ENCODE measurements at places on chromosomes 7 and 10. TPM values are rescaled to one million over a fixed set of nuclear protein-coding genes. Genes with fewer than 3 reads are reported as not detected.

- no peak overlapping the region for H3K27ac ChIP-seq
- no peaks in the 10 kb centered on the region for H3K27me3 ChIP-seq
- DNase-seq: no peak
- no peak overlapping the region for H3K4me3 ChIP-seq
Observed at GRCh38 chr10:43808136-43808535, 159.5 kb upstream of the ZNF32 start.

DNA sequence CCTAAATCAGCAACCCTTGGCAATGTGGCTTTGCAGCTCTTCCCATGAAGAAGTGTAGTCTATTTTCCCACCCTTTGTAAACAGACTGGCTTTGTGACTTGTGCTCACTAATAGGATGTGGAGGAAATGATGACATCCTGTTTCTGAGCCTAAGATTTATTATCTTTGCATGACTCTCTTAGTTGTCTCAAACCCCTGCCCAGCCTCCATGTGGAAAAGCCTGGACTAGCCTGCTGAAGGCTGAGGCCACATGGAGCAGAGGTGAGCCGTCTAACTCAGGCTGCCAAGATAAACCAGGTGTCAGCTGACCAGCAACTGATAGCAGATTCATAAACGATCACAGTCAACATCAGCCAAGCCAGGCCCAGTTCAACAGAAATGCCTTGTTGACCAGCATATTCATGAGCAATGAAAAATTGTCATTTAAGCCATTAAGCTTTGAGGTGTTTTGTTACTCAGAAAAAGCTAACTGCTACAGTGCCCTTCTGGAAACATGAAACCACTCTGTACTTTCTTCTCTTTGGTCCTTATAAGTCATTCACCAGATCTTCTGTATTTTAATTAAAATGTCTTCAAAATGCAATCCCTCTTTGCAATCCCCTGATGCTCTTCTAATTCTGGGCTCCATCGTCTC, 586.3 kb upstream of the ANKRD30A start:
- H3K4me1 ChIP-seq: no peaks in the 10 kb centered on the region
- no peaks in the 10 kb centered on the region for H3K36me3 ChIP-seq
- H3K4me3 ChIP-seq: no peak overlapping the region
- no peak for DNase-seq
- no peak overlapping the region for H3K27ac ChIP-seq

GRCh38 chr7:18637516-18637915, 142.0 kb downstream of the HDAC9 start:
- H3K36me3 ChIP-seq: no peaks in the 10 kb centered on the region
- DNase-seq: no peak
- H3K27me3 ChIP-seq: no peaks in the 10 kb centered on the region
- no peak overlapping the region for H3K27ac ChIP-seq
- no peaks in the 10 kb centered on the region for H3K4me1 ChIP-seq

- no peaks in the 10 kb centered on the region for H3K36me3 ChIP-seq
- H3K4me1 ChIP-seq: no peaks in the 10 kb centered on the region
- no peak overlapping the region for H3K27ac ChIP-seq
Observed at GRCh38 chr10:69960606-69960987, 92.0 kb upstream of the MACROH2A2 start.

DNA sequence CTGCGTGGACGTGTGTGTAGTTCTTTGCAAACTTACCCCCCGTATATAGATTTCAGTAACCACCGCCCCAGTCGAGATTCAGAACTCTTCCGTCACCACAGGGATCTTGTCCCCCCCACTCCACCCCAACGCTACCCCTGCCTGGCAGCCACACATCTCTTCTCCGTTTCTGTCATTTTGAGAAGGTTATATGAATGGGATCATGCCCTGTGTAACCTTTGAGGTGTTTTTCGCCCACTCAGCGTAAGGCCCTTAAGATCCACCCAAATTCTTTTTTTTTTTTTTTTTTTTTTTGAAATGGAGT, 83.4 kb downstream of the ELFN1 start:
- no peaks in the 10 kb centered on the region for H3K36me3 ChIP-seq
- no peak for DNase-seq
- H3K4me1 ChIP-seq: no peaks in the 10 kb centered on the region
- H3K27me3 ChIP-seq: peaks cover 9% of the 10 kb centered on the region
- H3K4me3 ChIP-seq: no peak overlapping the region
- H3K27ac ChIP-seq: no peak overlapping the region

DNA sequence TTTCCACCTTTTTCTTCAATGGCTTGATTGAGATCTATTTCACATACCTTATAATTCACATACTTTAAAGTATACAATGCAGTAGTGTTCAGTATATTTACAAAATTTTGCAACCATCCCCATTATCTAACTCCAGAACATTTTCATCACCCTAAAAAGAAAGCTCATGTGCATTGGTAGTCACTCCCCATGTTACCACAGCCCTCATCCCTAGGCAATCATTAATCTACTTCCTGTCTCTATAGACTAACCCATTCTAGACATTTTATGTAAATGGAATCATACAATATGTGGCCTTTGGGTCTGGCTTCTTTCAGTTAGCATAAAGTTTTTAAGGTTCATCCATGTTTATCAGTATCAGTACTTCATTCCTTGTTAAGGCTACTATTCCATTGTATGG, 214.2 kb downstream of the WDR11 start:
- H3K4me3 ChIP-seq: no peak overlapping the region
- no peak overlapping the region for H3K27ac ChIP-seq
- no peaks in the 10 kb centered on the region for H3K27me3 ChIP-seq
- no peaks in the 10 kb centered on the region for H3K36me3 ChIP-seq

GRCh38 chr7:16652888-16653287, 6.9 kb downstream of the BZW2 start:
- H3K4me3 ChIP-seq: no peak overlapping the region

- H3K36me3 ChIP-seq: no peaks in the 10 kb centered on the region
- H3K27me3 ChIP-seq: no peaks in the 10 kb centered on the region
- no peak for DNase-seq
- no peak overlapping the region for H3K4me3 ChIP-seq
- H3K27ac ChIP-seq: no peak overlapping the region
- H3K4me1 ChIP-seq: no peaks in the 10 kb centered on the region
Observed at GRCh38 chr7:133859871-133860450, 267.2 kb upstream of the LRGUK start.

DNA sequence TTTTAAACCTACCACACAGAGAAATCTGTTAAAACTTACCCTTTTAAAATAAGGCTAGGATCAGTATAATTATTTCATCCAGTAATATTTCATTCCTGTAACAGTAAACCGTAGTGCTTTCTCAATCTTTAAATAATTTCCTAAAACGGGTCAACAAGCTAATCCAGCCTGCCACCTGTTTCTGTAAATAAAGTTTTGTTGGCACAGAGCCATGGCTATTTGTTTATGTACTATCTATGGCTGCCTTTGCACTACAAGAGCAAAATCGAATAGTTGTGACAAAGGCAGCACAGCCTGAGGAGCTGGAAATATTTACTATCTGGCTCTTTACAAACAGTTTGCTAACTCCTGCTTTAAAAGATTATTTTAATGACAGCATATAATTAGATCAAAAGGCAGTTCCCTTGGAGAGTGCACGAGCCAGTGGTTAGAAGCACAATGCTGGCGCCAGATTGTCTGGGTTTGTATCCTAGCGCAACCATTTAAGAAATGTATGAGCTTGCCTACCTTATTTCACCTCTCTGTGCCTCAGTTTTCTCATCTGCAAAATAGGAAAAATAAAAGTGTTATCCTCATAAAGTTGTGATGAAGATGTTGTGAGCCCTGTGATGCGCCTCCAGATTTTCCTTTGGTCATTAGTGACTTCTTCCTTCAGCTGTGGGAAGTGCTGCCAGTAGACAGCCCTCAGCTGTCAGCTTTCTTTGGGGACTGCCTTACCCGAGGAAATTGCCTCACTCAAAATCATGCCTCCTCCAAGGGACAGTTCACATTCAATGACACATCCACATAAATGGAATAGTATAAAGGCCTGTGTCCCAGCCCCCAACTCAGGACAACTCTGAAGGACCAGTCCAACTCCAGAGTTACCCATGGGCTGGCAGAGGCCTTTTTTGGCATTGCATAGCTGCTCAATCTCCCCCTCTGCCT, 11.8 kb upstream of the MIOS start:
- no peaks in the 10 kb centered on the region for H3K27me3 ChIP-seq
- no peaks in the 10 kb centered on the region for H3K4me1 ChIP-seq
- H3K27ac ChIP-seq: no peak overlapping the region
- H3K36me3 ChIP-seq: no peaks in the 10 kb centered on the region

GRCh38 chr7:79855172-79855571, 279.5 kb upstream of the GNAI1 start:
- no peak for DNase-seq
- no peaks in the 10 kb centered on the region for H3K4me1 ChIP-seq
- H3K36me3 ChIP-seq: no peaks in the 10 kb centered on the region
- no peak overlapping the region for H3K4me3 ChIP-seq
- no peak overlapping the region for H3K27ac ChIP-seq

- H3K27ac ChIP-seq: no peak within 1 kb of the TSS
- H3K4me3 ChIP-seq: peak within 1 kb of the TSS; percentile 50
- DNase-seq: peak; percentile 43
- peaks cover 4% of the 10 kb centered on the region for H3K27me3 ChIP-seq
- no peaks in the 10 kb centered on the region for H3K4me1 ChIP-seq
Observed at GRCh38 chr10:97849687-97850402, at the start of gene GOLGA7B. TSS of gene GOLGA7B (plus strand) at chr10:97849843. CDS start at chr10:97850304, 461 bp downstream.

DNA sequence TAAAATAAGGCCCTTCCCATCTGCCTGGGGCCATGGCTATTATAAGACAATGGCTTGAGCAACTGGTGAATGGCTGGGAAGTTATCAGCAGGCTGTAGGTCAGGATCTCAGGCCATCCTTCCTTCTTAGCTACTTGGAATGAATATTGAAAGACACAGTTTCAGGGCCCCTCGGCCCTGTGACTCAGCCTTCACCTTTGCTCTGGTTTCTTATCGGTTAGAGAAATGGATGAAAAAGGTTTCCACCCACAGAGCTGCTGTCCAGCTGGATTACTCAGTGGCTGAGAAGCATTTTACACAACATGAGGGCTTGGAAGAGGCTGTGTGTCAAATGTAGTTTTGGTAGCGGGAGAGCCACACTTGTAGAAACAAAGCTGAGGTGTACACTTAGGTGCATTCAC, 9.4 kb downstream of the ACSL5 start:
- peak; percentile 71 for DNase-seq
- no peak overlapping the region for H3K4me3 ChIP-seq
- peak overlapping the region; percentile 70 for H3K27ac ChIP-seq
- peaks cover 7% of the 10 kb centered on the region for H3K4me1 ChIP-seq
- no peaks in the 10 kb centered on the region for H3K27me3 ChIP-seq

GRCh38 chr10:72952642-72953158, 1.9 kb downstream of the PLA2G12B start:
- H3K27ac ChIP-seq: no peak overlapping the region
- no peak overlapping the region for H3K4me3 ChIP-seq
- H3K27me3 ChIP-seq: no peaks in the 10 kb centered on the region
- no peaks in the 10 kb centered on the region for H3K36me3 ChIP-seq
- H3K4me1 ChIP-seq: no peaks in the 10 kb centered on the region
- DNase-seq: no peak

DNA sequence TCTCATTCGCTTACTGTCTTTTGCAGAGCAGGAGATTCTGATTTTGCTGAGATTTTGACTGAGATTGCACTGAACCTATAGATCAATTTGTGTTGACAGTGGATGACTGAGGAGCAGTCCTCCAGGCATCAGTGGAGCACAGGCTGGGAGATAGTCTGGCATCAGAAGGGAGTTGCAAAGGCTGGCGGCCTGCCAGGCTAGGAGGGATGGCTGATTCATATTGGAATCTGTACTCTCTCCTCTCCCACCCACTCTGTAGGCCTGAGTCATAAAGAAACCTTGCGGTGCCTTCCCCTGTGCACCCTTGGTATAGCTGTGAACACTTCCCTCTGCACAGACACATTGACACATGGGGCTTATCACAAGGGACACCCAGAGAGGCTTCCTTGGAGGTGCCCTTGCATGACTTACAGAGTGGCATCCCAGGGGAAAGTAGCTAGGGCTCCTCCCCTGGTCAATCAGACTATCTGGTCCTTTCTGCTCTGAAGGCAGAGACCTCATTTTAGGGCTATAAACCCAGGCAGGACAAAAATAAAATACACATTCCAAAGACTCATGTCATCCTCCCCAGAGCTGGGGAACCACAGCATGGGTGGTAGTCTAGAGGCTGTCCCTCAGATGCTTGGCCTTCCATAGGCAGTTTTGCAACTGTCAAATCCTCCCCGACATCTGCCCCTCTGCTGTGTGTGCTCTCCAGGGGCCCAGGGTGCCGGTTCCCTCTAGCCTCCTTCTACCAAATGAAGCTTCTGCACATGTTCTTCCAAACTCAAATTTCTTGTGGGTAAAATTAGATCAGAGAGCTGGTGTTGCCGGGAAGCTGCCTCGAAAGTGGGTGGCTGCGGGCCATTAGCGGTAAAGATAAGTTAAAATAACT, 37.4 kb upstream of the EEPD1 start:
- peak; percentile 74 for DNase-seq
- no peak overlapping the region for H3K27ac ChIP-seq
- H3K4me3 ChIP-seq: no peak overlapping the region
- H3K27me3 ChIP-seq: no peaks in the 10 kb centered on the region
- H3K4me1 ChIP-seq: peaks cover 9% of the 10 kb centered on the region

GRCh38 chr10:74585231-74586087, 240.9 kb upstream of the KAT6B start:
- H3K27ac ChIP-seq: no peak overlapping the region
- peaks cover 5% of the 10 kb centered on the region for H3K4me1 ChIP-seq
- H3K36me3 ChIP-seq: no peaks in the 10 kb centered on the region
- no peaks in the 10 kb centered on the region for H3K27me3 ChIP-seq
- H3K4me3 ChIP-seq: no peak overlapping the region

DNA sequence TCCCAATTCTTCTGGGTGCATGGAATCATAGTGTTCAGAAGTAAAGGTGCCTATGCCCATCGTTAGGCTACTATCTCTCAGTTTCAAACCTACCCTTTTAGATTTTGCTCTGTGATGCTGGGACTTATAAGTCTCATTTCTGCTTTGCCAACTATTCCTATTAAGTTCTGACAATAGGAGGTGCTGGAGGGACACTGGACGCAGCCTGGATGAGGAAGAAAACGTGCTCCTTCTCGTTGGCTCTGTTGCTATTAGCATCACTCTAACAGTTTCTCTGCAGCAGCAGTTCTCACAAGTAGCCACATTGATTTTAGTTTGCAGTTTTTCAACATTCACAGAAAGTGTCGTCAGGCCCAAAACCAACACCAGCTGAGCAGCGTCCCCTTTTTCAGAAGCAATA, 72.4 kb downstream of the ABCC2 start:
- no peaks in the 10 kb centered on the region for H3K4me1 ChIP-seq
- H3K36me3 ChIP-seq: no peaks in the 10 kb centered on the region
- DNase-seq: no peak
- H3K4me3 ChIP-seq: no peak overlapping the region

Gene SYCE1
- total RNA-seq: not detected

Gene TSPAN14
- 83.5 TPM for total RNA-seq

Gene PAPOLB
- total RNA-seq: 0.05 TPM

Gene LANCL2
- total RNA-seq: 16.2 TPM

Gene VSTM4
- 3.1 TPM for total RNA-seq

Gene ADGRA1
- not detected for total RNA-seq

Gene FGFR2
- total RNA-seq: 40.9 TPM

Gene FBXL13
- 0.17 TPM for total RNA-seq

Gene RBP4
- total RNA-seq: 6.8 TPM

Gene RBP3
- not detected for total RNA-seq

Gene PTF1A
- not detected for total RNA-seq

Gene STOX1
- 3.2 TPM for total RNA-seq

Gene MYH16
- not detected for total RNA-seq

Data from colonic mucosa (tissue), 4 donors.